NB4 (cell line): ENCODE measurements at places on chromosomes 2 and 18.

GRCh38 chr18:37225279-37225678 is 340.3 kb downstream of the CELF4 start:
- no peak for DNase-seq

DNA sequence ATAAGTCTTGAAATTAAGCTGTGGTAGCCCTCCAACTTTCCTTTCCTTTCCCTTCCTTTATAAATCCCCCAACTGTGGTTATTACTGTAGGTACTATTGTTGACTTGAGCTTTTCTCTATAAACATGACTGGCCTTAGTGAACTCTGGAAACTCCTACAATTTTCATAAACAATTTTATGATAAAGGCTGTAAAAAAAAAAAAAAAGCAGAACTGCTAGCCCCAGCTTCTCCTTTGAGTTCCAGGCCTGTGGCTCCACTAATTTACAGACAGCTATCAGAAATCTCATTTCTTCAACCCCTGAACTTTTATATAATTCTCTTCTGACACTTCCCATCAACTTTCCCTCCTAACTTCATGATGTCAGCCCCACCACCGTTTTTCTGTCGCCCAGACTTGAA is 174.3 kb downstream of the IKZF2 start:
- no peak for DNase-seq

- DNase-seq = peak; percentile 43
Observed at GRCh38 chr2:98492441-98492840, 47.8 kb downstream of the INPP4A start.

DNA sequence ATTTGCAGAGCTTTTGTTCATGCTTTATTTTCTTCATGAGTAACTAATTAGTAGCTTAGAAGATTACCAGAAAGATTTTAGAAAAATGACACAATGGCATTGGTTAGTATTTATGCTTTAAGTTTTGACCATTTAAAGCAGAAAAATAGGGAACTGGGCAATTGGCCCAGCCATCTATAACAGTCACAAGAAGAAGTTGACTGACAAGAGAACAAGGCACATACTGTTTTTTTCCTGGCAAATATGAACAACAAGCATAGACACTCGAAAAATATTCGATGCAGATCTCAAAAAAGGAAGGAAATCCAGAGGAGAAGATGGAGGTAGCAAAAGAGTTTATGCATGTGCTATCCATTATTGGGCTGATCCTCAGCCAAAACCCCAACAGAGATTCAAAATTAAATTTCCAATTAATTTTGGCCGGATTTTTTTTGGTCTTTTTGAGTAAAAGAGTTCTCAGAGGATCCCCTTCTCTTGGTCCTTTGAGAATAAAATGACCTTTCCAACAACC is 200.8 kb upstream of the SLC35G4 start:
- no peak for DNase-seq

GRCh38 chr2:44324971-44325426 is 36.3 kb downstream of the PREPL start:
- DNase-seq = no peak

DNA sequence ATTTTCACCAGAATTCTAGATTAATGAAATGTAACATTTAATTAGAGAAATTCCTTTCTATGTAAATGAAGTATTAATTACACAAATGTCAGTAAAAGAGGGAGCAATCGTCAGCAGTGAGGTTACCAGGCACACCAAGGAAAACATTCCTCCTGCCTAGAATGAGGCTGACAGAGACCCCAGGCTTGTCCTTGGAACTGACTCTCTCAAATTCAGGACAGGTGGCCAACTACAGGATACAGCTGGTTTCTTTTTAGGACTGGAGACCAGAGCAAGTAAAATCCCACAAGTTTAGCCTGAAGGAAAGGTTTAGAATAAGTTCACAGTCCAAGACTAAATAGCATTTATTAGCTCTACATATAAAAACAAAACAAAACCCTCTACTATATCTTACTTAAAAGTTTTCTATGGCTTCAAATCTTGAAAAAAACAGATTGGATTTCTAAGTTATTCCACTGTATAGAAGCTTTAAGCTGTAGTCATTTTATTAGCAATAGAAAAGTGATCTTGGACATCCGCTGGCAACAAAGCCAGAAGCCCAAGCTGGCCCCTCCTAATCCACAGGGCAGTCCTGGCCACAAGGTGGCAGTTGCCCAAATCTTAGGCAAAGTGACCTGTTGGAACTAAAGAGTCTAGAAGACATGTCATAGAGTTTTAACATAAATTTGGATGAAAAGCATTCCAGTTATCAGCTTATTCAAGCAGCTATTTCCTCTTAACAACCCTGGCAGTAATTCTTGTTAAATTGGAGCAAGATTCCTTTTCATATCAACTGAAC is 81.0 kb downstream of the SP3 start:
- DNase-seq = peak; percentile 56

DNA sequence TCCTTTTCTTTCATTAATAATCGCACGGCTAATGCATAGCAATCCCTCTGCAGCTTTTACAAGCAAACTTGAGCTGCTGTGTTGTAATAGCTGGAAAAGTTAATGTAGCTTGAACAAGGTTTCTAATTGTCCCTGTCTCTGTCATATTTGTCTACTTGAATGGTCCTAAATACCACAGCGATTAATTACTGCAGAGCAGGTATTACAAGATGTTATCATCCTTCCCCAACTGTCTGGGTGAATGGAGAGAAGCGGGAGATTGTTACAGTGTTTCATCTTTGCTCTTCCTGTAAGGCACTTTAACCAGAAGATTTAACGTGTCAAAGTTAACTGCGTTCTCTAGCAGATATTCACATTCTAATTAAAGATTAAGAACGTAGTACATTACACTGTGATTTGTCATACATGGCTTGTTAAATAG is 422.2 kb upstream of the POU3F3 start:
- no peak for DNase-seq

- DNase-seq = peak; percentile 98
Observed at GRCh38 chr2:20525041-20526035, 78.5 kb downstream of the RHOB start.

GRCh38 chr2:57809230-57809629 is 237.4 kb upstream of the VRK2 start:
- DNase-seq = no peak

DNA sequence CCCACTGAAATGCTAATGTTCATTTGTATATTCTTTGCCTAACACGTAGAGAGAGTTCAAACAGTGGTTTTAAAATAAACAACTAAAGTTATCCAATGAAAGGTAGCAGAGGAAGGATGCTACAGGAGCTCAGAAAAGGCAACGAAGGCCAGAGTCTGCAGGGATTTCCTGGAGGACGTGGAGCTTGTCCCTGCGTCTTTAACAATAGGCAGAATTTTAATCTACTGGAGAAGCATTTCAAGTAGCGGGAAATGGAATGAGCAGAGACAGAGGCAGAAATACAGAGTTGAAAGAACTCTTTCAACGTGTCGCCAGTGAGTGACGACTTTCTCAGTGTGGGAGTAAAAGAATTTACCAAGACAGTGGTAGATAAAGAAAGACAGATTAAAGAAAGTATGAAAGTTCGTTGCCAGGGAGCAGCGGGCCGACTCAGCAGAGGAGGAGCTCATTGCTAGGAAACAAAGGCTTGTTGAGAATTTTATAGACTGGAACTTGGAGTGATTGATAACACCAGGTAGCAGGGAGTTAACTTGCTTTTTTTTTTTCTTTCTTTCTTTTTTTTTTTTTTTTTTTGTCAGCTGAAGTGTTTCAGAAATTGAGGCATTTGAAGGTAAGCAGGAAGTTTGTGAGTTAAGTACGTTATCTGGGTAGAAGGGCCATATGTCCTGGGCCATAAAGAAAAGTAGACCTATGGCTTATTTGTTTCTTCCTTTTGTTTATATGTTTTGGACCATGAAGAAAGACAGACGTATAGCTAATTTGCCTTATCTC is 625 bp upstream of the NBAS start:
- no peak for DNase-seq
